Ovary (tissue), 10 donors: ENCODE measurements at places on chromosomes 11 and 22. TPM values are rescaled to one million over a fixed set of nuclear protein-coding genes. Genes with fewer than 3 reads are reported as not detected.

The PANX2 gene
- 2.3 TPM for total RNA-seq

DNA sequence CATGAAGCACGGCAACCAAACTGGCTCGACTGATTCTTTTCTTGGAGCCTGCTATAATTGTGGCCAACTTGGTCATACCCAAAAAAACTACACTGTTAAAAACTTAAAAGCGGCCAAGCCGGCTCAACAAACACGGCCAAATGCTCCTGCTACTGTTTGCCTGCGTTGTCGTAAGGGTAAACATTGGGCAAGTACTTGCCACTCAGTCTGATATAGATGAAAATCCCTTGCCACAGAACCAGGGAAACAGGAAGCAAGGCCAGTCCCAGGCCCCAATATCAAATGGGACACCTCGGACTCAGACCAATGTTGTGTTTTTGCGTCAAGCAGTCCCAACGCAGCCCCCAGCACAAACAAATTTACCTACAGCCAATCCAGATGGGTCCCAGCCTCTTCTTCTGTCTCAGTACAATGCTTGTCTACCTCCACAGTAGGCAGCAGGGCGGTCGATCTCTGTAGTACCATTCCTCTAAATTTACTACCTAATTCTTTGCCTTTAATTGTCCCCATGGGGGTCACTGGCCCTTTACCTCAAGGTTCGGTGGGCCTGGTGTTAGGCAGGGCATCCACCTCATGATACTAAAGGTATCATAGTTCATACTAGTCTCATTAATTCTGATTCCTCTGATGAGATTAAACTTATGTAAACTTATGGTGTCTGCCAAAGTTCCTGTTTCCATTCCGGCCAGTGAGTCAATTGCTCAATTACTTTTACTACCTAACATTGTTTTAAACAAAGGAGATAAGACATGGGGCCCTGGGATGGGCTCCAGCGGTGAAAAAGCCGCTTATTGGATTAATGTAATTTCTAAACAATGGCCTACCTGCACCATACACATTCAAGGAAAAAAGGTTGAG is 3.7 kb upstream of the COMT start:
- no peak for DNase-seq

The ANGPTL5 gene
- total RNA-seq = 21.7 TPM

- no peak for DNase-seq
These were observed 90.6 kb downstream of the CELSR1 start for GRCh38 chr22:46446799-46447198.

DNA sequence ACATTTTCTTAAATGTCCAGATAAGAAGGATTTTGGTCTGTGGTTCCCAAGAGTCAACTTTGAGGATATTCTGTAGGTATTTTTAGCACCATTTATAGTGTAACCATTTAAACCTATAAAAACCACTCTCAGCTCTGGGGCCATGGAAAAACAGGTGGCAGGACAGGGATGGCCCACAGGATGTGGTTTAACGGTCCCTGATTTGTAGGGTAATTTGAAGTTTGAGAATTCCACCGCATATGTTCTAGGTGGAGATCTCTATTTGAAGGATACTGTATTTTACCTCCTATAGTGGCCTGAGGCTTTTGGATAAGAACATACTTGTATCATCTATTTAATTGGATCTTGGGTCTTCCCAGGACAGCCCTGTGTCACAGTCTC is 62.4 kb upstream of the IGLL5 start:
- DNase-seq = no peak

DNA sequence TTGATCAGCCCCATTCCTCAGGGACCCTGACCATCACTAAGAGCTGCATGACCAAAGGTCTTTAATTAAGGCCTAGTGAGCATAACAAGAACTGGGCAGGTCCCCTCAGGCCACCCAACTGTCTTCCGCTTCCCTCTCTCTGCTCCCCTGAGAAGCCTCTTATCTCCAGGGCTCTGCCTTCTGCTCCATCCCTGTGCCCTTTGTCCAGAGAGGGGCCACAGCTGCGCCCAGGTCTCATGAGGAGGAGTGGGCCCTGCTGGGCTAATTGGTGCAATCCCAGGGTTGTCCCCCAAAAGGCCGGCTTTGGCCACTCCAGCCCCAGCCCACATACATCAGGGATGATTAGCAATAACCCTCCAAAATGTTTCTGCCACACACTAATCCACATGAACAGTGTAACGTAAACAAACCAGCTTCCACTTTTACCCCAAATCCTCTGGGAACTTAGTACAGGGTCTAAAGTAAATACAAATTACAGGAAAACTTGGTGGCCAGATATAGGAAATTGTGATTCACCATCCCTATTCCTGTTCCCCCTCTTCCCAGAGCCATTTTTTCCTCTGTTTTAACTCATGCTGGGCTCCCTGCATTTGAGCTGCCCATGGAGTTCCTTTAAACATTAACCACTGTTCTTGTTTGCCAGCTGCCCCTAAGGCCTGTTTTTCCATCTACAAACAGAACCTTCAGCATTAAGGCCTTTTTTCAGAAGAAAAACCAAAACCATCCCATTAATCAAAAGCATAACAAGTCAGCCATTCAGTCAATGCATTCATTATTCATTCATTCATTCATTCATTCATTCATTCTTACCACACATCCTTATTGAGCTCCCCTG is 34.6 kb upstream of the CAVIN3 start:
- DNase-seq = no peak

- no peak for DNase-seq
These were observed 354.4 kb downstream of the SOX6 start for GRCh38 chr11:16001899-16002426.

GRCh38 chr22:49289822-49290679 is 537.6 kb downstream of the BRD1 start:
- DNase-seq = no peak

The CCDC157 gene
- 2.0 TPM for total RNA-seq

The PELI3 gene
- 21.7 TPM for total RNA-seq

- no peak for DNase-seq
These were observed 756 bp downstream of the CLNS1A start for GRCh38 chr11:77636731-77637344.

DNA sequence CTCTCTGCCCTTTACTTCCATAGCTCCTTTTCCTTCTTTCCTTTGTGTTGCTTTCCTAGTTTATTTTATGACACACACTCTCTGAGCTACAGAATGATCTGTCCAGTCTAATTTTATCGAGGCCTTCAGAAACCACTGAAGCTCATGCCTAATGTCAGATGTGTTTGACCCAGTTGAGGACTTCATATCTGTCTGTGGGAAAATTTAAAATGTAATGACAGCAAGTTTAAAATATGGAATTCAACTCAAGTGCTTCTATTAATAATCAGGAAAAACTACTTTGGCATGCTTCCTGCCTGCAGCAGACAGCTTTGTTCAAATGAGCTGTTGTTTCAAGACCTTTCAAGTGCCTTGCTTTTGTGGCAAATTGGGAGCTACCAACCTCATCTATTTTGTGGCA is 261.8 kb upstream of the MTNR1B start:
- no peak for DNase-seq

The IL18BP gene
- total RNA-seq = 11.8 TPM

- no peak for DNase-seq
These were observed 77.7 kb downstream of the CABIN1 start for GRCh38 chr22:24088816-24089215.

GRCh38 chr11:85114786-85115185 is 512.4 kb downstream of the DLG2 start:
- no peak for DNase-seq

- no peak for DNase-seq
These were observed 3.8 kb upstream of the OR5A2 start for GRCh38 chr11:59429924-59430516.

GRCh38 chr22:49783036-49783746 is 44.5 kb downstream of the BRD1 start:
- peak; percentile 16 for DNase-seq

DNA sequence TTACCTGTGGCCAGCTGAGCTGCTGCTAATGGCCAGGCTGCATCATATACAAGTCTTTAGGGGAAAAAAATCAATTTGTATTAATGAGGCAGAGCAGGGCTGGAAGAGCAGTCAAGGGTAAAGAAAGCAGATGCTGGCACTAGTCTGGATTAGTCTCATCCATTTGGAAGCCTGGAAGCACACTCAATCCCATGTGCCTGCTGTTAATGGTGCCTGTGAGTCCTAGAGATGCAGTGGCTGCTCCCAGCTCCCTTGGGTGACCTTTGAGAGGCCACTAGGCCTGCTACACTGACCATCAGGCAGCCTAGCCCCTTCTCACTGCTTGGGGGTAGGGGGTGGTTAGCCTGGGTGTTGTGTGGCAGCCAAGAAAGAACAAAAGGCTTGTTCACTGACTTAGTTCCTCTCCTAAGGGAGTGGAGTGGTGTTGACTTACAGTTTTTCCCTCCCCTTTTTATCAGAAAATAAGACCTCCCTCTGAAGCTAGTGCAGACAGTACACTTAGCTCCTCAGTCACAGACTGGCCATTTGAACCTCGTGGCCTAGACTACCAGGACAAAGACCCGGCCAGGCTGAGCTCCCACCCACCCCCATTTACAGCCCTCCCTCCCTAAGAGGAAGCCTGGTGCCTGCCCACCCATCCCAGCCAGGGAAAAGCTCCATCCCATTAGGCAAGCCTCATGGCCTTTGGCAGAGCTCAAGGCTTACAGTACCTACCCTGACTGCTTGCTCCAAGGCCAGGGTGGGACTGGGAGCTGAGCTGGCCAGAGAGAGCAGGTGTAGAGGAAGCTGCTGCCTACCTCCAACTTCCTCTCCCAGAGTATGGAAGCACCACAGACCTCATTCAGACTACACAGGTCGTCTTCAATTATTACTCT is 7.8 kb downstream of the PIK3IP1 start:
- DNase-seq = no peak

DNA sequence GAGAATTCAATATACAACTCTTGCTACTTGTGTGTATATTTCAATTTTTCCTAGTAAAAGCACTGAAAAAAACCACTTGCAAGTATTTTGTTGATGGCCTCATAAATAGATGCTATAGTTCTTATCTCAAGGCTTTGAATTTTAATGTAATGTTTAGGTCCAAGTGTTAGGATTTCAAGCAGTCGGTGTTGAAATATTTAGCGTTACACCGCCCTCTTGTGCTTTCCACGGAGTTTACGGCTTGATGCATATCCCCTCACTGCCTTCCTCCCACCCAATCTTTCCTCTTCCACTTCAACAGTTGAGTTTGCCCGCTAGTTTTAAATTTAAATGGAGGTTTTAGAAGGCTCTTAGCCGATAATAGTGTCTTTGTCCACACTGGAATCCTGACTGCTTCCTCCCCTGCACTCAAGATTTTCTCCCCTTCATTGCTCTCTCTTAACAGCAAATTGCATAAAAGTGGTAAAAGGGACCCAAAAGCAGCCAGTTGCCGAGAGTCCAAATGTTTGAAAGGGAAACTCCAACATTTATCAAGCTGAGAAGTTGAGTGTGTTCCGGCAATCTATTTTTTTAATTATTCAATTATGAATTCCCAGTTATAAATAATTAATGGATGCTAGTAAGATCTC is 25.9 kb upstream of the HTATIP2 start:
- DNase-seq = no peak
